ENCODE measurements at places on chromosomes 4 and X.
A peak's percentile ranks its signal among the peaks of the same experiment; 100 is the strongest.

- DNase-seq = no peak
These were observed 2.0 kb upstream of the AP1S2 start for GRCh38 chrX:15856636-15857035.

- DNase-seq = no peak
These were observed 17.0 kb downstream of the CA5B start for GRCh38 chrX:15755091-15755490.

GRCh38 chr4:141955696-141956095 is 319.3 kb downstream of the IL15 start:
- no peak for DNase-seq

GRCh38 chr4:152900395-152900794 is 35.7 kb upstream of the FHDC1 start:
- no peak for DNase-seq

DNA sequence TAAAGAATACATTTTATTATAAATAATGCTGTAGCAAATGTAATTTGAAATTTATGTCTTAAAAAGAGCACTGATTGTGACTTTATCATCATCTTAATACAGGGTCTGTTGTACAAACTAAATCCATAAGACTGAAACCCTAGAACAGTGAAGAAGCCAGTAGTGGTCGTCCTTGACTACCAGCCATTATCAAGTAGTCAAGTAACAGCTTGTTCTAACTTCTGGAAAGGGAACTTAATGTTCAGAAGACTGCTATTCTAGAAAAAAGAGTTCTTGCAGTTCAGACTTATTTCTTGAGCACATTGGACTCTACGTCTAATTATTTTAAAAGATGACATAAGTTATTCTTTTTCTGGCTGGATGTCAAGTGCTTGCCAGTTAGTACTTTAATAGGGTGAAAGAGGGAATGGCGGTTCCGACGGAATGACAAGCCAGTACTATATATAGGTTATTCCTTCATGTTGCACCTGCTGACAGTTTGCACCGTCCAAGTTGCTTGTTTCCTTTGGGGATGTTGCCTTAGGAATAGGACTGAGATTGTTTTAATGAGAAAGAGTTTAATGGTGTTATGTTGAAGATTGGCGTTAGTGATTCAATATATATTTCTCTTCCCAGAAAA is 109.9 kb downstream of the RAPGEF2 start:
- DNase-seq = no peak

- DNase-seq = no peak
These were observed 373.4 kb downstream of the PDGFC start for GRCh38 chr4:156598138-156598681.

DNA sequence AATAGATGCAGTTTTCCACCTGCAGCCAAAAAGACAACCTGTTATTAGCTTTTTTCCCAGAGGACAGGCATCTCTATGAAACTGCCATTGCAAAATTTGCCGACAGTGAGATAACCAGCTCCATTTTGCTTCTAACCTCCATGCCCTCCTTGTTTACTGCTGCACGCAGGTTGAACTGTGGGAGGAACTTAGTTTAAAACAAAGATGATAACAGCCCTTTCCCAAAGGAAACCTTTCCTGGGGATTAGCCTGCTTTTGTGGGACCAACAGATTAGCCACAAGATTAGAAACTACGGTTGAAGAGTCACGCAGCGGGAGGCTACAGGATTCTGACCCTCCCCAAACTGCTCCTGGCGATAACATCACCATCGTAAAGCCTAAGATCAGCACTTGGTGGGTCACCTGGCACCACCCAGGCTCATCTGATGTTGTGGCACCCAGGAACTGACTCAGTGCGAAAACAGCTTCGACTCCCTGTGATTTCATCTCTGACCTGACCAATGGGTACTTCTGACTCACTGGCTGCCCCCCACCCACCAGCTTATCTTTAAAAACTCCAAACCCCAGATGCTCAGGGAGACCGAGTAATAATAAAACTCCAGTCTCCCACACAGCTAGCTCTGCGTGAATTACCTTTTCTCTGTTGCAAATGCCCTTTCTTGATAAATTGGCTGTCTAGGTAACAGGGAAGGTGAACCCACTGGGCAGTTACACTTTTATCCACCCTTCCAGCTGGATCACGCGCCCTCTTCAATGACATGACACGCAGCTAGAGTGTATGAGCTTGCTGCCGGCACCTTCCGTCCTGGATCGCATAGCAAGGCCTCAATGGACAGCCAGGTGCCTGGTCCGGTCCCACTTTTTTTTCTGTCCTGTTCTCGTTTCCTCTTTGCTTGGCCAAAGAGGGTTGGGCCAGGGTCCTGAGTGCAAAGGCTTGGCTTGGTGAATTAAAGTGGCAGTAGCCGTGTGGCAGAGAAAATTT is 27.2 kb downstream of the NOP14 start:
- DNase-seq = peak; percentile 88

DNA sequence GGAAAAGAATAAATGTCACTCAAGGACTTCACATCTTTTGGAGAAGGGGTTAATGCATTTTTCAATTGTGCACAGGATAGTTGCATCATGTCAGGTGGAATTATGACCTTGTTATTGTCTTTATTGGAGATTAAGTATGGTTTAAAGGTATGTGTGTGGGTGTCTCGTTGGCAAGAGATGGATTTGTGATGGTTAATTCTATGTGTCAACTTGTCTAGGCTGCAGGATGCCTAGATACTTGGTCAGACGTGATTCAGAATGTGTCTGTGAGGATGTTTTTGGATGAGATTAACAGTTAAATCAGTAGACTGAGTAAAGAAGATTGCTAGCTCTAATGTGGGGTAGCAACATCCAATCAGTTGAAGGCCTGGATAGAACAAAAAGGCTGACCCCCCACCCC is 42.2 kb upstream of the HSD17B10 start:
- DNase-seq = no peak

- DNase-seq = no peak
These were observed 220.4 kb upstream of the RADX start for GRCh38 chrX:106391284-106391911.

- no peak for DNase-seq
These were observed 55.6 kb downstream of the FBXW7 start for GRCh38 chr4:152480326-152480725.

GRCh38 chr4:144579411-144580030 is 66.4 kb upstream of the HHIP start:
- DNase-seq = no peak

- no peak for DNase-seq
These were observed 96.4 kb downstream of the ANXA10 start for GRCh38 chr4:168188754-168189153.
